Non-pigmented ciliary epithelial cell (primary cell): ENCODE measurements at places on chromosomes 13 and 19.

DNA sequence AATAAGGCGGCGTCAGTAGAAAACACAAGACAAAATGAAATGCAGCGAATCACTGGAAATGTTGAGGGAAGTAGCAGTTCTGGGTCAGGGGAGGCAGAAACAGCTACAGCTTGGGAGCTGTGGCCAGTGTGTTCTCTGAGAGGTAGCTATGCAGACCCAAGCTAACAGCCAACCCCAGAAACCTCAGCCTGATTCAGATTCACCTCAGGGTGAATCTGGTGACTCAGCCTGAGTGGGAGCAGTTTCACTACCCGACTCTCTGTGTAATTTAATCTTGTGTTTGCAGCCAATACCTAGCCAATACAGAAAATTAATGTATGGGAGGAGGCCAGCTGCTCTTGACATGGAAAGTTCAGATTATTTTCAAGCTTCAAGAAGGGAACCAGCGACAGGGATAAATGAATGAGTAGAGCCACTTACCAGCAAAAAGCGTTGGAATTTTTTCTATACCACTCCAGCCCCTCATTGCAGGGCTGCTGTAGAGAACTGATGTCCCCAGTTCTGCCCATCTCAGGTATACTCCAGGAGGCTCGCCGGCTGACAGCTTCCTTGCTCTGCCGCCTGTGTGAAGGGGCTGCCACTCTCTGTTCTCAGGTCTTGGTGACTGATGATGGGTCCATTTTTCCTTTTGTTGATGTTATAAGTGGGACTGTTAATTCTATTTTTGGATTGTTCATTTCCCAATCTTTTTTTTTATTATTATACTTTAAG, 8.9 kb downstream of the IGFL3 start:
- peak; percentile 70 for DNase-seq

- DNase-seq: no peak
These were observed 533 bp downstream of the ZNF544 start for GRCh38 chr19:58229255-58229639.

DNA sequence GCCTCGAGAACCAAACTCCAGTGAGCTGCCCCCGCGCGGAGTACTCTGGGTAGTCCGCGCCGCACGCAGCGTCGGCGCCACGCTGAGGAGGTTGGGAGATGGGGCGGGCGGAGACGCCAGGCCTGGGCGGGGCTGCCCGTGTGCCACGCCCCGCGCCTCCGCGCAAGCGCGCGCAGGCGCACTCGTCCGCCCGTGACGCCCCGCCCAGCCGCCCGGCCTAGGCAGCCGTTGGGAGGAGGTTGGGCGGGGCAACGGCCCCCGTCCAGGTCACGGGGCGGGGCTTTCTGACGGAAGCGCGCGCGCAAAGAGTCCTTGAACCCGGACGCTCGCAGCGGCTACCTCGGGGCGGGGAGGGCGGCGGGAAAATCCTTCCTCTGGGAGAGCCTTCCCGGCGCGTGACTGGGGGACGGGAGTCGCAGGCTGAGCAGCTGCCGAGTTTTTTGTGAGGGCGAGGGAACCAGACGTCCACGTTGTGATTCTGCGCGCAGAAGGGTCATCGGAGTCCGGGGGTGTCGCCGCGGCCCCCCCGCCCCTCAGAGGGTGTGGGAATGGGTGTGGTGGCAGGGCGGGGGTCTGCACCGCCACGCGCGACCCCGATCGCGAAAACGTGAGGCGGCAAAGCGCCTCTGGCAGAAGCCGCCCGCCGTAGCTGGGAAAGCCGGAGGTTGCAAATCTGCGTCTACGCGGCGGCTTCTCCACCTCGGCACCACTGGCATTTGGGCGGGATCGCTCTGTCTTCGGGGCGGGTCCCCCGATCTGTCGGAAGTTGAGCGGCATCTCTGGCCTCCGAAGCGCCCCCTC, at the start of gene MED26:
TSS of gene MED26 (minus strand) at position 22 of the 801 bp plus-strand sequence. CDS start 261 bp downstream, outside the sequence.
- DNase-seq: peak; percentile 50

DNA sequence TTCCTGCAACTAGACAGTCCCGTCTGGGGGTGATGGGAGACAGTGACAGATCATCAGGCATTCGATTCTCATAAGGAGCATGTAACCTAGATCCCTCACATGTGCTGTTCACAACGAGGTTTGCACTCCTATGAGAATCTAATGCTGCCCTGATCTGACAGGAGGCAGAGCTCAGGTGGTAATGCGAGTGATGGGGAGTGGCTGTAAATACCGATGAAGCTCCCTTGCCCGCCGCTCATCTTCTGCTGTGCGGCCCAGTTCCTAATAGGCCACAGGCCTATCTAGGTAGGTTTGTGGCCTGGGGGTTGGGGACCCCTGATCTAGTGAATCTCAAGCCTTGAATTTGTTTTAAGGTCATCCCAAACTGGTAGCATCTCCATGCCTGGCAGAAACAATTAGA, 27.3 kb upstream of the FAM124A start:
- DNase-seq: no peak

DNA sequence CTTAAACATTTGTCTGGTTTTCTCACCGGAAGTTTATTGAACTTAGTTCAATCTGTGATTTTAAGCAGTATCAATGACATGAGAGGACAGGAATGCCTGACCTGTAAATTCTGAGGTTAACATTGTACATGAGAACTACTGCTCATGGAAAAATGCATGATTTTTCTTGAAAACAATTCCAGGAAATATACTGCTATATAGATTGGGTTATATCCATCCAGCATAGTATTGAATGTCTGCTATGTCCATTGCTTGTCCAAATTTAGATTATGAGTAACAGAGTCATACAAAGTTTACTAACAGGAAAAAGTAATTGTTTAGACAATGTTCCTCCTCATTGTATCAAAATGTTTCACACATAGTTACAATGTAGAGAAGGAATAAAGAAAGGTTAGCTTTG, 606.8 kb downstream of the DACH1 start:
- no peak for DNase-seq

DNA sequence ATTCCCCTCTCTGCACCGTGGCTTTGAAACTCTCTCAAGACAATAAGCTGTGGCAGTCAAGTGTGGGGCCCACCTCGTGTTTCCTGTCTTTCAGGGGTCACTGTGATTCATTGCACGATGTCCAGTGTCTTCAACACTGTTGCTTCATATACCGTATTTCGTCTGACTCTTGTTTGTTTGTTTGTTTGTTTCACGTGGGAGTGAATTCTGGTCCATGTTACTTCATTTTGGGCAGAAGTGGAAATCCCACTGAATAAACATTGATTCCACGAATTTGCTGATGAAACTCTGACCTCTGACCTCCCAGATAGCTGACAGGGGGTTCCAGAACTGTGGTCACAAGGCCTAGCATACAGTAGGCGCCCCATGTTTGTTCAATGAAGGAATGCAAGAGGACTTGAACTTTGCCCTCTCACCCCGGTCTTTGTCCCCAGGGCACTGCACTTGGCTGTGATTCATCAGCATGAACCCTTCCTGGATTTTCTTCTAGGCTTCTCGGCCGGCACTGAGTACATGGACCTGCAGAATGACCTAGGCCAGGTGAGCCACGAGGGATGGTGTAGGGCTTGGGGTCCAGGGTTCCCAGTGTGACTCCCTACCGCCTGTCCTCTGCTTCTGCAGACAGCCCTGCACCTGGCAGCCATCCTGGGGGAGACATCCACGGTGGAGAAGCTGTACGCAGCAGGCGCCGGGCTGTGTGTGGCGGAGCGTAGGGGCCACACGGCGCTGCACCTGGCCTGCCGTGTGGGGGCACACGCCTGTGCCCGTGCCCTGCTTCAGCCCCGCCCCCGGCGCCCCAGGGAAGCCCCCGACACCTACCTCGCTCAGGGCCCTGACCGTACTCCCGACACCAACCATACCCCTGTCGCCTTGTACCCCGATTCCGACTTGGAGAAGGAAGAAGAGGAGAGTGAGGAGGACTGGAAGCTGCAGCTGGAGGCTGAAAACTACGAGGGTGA, 5.1 kb downstream of the NFKBIB start:
- no peak for DNase-seq

DNA sequence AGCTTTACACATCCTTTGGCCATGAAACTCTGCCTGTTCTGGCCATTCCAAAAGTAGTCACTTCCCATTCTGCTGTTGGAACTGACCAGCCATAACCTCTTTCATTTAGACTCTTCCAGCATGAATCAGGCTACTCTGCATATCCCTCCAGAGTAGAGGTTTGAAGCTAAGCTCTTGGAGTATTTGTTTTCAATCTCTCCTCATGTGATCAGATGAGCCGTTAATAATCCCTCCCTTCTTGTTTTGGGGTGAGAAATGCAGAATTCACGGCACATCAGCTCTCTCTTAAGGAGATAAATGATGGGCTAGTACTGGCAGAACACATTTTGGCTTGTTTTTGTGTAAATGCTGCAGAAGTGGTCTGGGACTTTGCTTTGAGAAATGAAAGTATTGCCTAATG, 519.9 kb downstream of the PCDH17 start:
- DNase-seq: no peak

DNA sequence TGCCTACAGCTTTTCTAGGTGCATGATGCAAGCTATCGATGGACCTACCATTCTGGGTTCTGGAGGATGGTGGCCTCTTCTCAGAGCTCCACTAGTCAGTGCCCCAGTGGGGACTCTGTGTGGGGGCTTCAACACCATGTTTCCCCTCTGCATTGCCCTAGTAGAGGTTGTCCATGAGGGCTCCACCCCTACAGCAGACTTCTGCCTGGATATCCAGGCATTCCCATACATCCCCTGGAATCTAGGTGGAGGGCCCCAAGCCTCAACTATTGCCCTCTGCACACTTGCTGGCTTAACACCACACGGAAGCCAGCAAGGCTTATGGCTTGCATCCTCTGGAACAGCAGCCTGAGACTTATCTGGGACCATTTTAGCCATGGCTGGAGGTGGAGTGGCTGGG, 1299.9 kb upstream of the MIR17HG start:
- DNase-seq: no peak

DNA sequence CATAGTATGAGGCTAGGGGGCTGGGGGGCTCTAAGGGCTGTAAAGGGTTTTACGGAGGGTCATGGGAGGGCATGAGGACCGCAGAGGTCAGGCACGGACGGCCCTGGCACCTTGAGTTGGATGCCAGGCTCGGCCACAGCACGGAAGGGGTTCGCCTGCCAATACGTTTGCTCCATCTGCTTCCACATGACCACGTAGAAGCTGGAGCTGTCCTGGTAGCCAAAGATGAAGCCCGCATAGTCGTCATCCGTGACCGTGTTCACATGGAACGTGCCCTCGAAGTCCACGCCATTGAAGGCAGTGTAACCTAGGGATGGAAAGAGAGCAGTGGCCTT, 6.4 kb downstream of the COMP start:
- DNase-seq: no peak

GRCh38 chr13:22077764-22078163, 406.9 kb downstream of the FGF9 start:
- DNase-seq: no peak

- no peak for DNase-seq
These were observed 4.2 kb downstream of the GJA3 start for GRCh38 chr13:20156702-20157101.

DNA sequence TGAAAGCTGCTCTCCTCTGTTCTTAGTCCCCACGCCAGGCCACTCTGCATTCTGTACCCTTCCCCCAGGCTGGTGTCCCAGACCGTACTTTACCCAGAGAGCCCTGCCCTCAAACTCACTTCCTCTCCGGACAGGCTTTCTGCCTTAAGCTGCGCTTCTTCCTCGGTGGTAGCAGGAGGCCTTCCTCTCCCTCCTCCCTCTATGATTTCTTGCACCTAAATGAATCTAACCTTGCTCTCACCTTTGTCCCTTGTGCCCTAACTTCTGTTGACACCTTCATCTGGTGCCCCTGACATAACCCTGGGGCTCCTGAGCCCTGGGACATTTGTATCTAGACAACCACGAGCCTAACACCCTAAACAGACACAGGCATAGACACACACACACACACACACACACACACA, 29.6 kb upstream of the CEACAM21 start:
- DNase-seq: no peak

DNA sequence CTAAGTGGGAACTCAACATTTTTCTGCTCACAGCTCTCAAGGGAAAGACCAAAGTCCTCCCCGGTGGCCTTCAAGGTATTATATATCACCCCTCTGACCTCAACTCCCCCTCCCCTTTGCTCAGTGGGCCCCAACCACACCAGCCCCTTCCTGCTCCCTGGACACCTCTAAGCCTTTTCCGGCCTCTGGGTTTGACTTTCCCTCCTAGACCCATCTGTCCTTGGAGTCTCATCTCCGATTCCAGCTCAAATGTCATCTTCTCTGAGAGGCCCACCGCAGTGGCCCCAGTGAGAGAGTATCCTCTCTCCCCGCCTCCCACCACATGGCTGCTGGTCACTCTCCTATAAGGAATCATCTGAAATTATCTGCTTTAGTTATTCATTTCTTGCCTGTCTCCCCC, 941 bp upstream of the UHRF1 start:
- no peak for DNase-seq

GRCh38 chr13:33017323-33017929, 1.2 kb downstream of the KL start:
- no peak for DNase-seq

- DNase-seq: no peak
These were observed 2.8 kb downstream of the ZFP36 start for GRCh38 chr19:39409208-39410016.

DNA sequence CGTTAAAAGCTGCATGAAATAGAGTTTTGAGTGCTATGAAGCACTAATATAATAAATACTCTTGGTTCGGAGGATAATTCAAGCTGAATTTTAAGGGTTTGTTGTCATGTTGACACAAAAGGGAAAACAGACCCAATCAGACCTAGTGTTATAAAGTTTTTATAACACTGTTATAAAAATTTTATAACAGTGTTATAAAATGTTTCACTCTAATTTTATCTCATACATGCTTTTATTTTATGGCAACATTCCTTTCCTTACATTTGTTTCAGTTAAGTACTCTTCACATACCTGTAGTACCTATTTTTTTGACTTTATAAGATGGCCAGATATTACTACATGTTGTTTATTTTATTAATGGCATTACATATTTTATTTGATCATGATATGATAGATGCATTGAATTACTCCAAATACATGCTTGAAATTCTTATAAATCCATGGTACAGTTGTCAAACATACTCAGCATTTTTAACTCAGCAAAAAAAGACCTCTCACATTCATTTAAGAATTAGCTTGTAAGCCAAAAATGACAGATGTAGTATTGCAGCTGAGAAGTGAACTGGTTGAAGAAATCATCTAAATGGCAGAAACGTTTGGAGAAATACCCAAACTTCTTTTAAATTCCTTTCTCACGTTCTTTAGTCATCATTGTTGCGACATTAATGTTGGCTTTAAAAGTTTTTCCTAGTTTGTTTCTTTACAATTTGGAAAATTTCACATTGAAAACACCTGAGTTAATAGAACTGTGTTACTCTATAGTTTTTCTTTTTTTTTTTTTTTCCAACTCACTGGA, 104.5 kb downstream of the PIBF1 start:
- DNase-seq: no peak
